ENCODE measurements at places on chromosomes 3 and 15.

DNA sequence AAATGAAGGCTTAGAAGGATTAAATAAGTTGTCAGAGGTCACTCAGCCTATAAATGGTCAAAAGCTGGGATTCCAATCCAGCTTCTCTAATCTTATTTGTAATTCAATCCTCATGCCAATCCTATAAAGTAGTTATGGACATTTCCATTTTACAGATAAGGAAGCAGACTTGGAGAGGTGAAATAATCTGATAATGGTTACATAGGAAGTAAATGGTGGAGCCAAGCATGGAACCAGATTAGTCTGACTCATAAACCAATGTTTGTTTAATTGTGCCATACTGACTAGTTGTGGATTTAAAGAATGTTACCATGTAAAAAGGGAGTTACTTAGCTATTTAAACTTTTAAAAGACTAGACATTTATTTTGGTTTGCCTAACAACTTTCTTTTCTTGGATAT, 59.7 kb downstream of the KCNAB1 start:
- DNase-seq: peak; percentile 21

DNA sequence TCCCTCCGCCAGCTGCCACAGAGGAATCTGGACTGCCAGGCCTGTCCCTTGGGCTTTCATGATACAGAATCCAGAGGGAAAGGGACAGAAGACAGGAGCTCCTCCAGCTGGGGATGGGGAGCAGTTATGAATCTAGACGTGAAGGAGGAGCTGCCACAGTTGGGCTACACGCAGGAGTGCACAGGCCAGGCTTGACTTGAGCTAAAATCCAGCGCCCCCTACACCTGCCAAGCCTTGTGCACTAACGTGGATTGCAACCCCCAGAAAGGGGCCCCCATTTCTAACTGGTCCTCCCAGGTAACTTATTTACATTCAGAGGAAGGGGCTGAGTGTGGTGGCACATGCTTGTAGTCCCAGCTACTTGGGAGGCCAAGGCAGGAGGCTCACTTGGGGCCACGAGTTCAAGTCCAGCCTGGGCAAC, 14.3 kb downstream of the KLHL6 start:
- DNase-seq: no peak

GRCh38 chr3:147416931-147417330, 7.8 kb downstream of the ZIC1 start:
- DNase-seq: no peak

DNA sequence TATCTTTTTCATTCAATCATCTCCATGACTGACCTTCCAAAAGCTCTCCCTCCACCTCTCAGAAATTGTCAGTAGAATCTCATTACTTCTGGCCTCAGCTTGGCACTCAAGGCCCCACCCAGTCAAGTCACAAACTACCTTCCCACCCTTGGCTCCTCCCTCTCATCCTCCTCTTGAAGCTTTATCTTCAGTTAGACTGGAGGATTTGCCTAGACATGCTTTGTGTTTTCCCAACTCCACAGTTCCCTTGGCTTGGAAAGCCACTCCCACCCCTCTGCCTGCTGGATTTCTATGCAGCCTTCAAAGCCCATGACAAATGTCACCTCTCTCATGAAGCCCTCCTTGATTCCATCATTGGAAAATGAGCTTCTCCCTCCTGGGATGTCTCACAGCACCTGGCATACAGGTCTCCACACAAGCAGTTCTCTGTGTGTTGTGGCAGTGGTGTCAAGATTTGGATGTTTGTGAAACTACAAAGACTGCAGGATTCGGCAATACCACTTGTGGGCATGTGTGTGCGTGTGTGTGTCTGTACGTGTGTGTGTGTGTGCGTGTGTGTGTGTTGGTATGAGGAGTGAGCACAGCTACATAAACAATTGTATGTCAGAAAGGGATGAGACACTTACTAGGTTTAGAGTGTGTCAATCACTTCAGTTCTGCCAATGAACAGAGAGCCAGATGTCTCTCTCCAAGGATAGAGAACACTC, 45.3 kb upstream of the VPS8 start:
- no peak for DNase-seq

DNA sequence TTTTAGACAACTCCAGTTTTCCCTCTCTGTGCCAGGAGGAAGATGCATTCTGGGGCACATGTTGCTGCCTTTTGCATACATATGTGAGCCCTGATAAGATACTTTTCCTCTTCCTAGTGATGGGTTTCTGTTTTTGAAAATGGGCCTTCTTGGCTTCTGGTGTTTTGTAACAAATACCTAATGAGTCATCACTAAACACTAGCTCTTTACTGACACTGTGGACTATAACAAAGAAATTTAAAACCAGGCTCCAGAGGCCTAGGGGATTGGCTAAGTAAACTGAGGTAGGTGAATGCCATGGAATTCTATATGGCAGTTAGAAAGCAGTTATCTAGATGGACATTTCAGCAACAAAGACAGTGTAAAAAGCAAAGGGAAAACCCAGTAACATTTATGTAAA, 93.4 kb upstream of the NR2E3 start:
- DNase-seq: peak; percentile 52

- DNase-seq: no peak
Measured at GRCh38 chr3:184008161-184008560, 9.5 kb downstream of the ABCC5 start.

DNA sequence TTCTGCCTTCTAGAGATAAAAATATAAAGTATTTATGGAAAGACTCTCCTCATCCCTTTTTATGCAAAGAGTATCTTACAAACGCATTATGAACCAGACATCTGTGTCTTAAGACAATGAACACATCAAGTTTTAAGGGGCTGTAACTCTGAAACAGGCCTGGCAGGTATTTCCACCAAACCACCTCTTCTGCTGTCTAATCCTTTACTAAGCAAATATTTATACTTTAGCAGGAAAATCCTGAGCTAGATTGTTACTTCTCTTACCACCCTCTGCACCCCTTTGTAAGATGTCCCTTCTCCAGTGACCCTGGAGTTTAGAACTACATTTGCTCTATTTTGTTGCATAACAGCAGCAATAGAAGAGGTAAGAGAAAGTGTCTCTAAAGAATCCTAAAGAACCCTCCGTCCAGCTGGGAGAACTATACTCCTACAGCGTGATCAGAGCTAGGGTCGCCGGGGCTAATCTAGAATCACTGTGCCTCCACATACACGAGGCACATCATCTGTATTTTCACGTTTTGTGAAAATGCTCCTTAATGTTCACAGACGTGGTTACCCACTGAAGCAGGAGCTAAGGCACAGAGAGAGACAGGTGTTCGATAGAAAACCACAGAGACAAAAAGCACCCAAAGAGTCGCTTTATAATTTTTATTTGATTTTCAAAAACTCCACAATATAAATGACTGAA, 129.6 kb downstream of the FOXP1 start:
- no peak for DNase-seq

- DNase-seq: no peak
Measured at GRCh38 chr3:1843111-1843510, 255.6 kb upstream of the CNTN4 start.

DNA sequence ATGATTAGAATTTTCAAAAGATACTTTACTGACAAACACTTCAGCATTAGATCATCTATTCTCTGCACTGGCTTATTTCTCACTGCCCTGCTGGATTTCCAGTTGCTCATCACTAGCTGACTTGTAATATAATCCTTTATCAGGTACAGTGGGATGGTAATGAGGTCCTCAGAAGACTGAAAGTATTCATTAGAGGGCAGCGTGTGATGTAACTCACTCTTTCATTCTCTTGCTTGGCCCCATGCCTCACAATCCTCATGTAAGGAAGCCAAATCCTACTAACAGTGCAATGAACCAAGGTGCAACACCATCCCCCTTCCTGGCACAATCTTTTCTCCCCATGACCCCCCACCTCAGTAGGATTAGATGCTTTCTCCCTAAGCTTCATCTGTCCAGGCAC, 289.9 kb downstream of the CTNNB1 start:
- no peak for DNase-seq

GRCh38 chr3:73327052-73327451, 265.6 kb downstream of the EBLN2 start:
- DNase-seq: no peak

GRCh38 chr3:192930577-192930976, 12.9 kb upstream of the MB21D2 start:
- no peak for DNase-seq

DNA sequence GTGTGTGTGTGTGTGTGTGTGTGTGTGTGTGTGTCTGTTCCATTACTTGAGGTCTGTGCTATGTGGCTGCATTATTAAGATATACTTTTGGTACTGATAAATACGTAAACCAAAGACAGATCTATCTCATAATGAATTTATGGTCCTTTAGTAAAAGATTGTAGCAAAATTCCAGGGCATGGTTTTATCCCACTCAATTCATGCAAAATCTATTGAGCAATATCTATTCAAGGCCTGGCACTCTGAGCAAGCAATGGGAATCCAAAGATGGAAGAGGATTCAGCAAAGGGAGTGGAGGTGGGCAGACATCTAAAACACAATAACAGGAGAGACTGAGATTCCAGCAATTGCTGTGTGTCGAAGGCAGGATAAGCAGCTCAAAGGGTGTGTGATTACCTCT, 86.8 kb downstream of the RFTN1 start:
- DNase-seq: peak; percentile 39

- peak; percentile 35 for DNase-seq
Measured at GRCh38 chr15:96339619-96340347, 9.3 kb downstream of the NR2F2 start.

DNA sequence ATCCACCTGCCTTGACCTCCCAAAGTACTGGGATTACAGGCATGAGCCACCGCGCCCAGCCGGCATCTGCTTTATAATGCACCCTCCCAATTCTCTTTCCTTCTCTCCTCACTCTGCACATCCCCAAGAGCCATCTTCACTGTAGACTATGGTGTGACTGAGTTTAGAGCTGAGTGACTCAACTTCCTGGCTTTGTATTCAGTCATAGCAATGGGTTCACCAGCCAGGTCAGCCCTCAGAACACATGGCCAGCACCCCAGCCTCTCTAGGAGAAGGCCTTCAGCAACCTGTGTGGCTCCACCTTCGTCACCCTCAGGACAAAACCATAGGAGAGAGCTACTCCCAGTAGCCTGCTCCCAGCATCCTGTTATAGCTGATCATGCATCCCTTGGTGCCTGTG, 33.0 kb downstream of the ARID3B start:
- no peak for DNase-seq
